AG20443 (cell line): ENCODE measurements at places on chromosomes 1 and 21.
A peak's percentile ranks its signal among the peaks of the same experiment; 100 is the strongest.

DNA sequence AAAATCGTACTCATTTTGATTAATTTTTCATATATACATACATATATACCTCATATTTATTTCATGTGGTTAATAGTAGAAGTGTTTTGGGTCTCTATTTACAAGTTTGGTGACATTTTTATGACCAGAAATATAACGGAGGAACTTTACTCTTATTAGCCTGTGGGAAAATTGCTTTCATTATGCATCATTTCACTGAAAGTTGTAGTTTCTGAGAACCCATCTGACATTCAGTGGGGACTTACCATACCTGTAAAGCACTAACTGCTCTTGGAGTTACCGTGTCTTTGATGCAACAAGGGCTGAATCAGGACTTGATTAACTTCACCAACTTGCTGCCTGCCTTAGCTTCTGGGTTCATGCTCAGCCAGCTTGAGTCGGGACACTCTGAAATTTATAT lies 49.9 kb upstream of the ITPKB start:
- no peak for DNase-seq

DNA sequence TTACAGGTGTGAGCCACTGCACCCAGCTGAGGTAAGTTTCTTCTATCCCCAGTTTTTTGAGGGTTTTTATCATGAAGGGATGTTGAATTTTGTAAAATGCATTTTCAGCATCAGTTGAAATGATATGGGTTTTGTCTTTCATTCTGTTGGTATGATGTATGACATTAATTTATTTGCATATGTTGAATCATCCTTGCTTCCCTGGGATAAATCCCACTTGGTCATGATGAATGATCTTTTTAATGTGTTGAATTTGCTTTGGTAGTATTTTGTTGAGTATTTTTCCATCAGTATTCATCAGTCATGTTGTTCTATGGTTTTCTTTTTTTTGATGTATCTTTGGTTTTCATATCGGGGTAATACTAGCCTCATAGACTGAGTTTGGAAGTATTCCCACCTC lies 141.0 kb downstream of the RPS6KC1 start:
- no peak for DNase-seq

DNA sequence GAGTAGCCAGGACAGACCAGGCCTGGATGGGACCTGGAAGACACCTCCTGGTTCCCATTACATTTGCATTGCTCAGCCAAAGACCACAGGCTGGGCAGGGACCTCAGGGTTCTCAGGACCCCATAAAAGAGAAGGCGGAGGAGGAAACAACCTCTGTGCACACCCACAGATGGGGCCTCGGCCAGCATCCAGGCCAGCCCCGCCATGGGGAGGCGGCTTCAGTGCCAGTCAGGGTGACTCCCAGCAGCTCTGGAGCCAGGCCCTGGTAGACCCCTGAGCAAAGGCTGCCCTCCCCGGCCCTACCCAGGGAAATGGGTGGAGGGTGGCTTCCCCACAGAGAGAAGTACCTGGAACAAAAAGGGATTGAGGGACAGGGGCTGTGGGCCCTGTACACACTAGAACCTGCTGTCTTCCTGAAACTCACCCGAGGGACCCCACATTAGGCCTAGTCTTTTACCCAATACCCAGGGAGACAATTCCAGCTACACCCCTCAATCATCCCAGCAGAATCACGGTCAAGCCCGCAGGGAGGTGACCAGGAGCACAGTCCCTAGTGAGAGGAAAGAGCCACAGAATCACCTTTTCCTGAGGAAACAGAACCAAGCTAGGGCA lies 64.5 kb downstream of the PSMG1 start:
- no peak for DNase-seq

GRCh38 chr1:156963621-156964020 lies 43.2 kb downstream of the LRRC71 start:
- DNase-seq, result no peak

DNA sequence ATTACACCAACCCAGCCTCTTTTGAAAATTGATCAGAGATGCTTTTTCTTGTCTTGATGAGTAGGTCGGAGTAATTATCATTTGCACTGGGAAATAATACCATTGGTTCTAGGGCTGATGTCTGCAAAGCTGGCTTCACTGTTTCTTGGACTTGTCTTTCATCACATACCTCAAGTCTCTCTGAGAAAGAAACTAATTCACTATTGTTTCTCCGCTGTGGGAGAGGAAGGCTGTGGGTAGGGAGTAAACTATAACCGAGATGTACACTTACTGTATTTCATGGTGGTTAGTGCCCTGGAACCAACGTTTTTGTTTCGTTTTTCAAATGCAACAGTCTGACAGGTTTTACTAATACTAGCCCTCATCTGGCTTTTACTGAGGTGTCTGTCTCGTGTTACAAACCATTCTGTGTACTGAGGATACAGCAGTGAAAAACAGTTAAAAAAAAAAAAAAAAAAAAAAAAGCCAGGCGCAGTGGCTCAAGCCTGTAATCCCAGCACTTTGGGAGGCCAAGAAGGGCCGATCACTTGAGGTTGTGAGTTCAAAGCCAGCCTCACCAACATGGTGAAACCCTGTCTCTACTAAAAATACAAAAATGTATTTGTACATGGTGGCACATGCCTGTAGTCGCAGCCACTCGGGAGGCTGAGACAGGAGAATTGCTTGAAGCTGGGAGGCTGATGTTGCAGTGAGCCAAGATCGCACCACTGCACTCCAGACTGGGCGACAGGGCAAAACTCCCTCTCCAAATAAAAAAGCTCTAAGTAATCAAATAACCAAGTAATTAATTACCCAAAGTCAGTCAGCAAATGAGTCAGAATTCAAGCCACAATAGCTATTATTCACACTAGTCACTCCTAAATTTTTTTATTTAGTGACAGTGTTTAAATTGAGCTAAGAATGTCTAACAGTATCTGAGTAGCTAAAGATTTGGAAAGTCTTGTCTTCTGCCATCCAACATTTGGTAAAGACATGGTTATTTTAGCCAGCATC lies 23.3 kb downstream of the TOMM20 start:
- no peak for DNase-seq

GRCh38 chr1:181079382-181079781 lies 9.1 kb upstream of the IER5 start:
- no peak for DNase-seq

GRCh38 chr1:206513312-206514111 lies 6.2 kb downstream of the RASSF5 start:
- peak; percentile 94 for DNase-seq

DNA sequence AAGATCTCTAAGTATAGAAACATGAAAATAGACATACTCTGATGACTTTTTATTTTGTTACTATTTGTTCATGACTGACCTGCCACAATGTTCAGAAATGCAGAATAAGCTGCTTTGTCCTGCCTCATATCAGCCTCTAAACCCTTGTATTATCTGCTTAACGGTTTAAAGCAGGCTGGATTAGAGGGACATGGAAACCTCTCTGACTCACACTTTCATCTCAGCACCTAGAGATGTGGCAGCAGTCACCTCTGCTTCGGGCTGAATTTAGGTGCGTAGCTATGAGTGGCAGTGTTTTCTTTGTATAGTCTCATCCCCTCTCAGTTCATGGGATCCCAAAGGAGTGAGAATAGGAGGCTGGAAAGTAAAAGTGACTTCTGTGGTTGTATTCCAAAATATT lies 255.4 kb downstream of the RGS7 start:
- DNase-seq, result no peak

GRCh38 chr1:36337830-36338229 lies 14.4 kb upstream of the EVA1B start:
- no peak for DNase-seq

GRCh38 chr1:245370905-245371581 lies 216.3 kb downstream of the KIF26B start:
- DNase-seq, result no peak

DNA sequence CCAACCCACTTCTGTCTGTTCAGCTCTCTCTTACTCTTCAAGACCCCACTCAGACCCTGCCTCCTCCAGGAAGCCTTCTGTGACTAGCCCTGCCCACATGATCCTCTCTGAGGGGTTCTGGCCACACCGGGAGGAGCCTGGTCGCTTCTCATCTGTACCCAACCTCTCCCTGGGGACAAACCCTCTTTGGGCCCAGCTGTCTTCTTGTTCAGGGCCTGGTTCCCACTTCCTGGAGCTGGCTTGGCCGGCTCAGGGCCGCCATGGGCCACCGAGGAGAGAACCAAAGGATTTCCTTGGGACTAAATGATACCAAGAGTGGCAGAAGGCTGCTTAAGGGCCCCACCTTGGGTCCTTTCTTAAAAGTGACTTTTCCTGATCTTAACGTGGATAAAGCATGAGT lies 124.7 kb upstream of the ZBTB40 start:
- no peak for DNase-seq

DNA sequence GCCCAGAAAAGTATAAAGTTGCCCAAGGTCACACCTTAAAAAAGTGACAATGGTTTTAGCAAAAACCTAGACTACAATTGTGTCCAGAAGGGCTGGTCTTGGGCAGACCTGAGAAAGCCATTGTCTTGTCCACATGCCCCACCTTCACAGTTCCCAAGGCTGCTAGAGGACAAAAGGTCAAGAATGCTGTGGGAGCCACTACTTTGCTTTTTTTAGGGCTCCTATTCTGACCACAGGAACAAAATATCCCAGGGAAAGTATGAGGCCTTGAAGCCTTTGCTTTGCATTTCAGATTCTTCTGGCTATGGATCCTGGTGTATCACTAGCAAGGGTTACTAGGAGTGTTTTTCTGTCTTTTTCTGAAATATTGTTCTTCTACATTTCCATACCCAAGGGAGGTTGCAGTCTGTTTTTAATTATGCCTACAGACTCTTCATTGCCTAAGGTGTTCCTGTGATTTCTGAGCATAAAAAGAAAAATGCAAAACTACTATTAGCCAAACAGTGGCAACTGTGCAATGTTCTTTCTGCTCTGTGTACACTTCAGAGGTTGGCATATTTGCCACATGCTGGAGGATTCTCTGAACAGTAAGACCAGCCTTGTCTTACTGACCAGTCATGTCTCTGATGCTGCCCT lies 10.7 kb downstream of the C1orf162 start:
- no peak for DNase-seq

- no peak for DNase-seq
Measured at GRCh38 chr1:36590771-36591170, 108.1 kb upstream of the CSF3R start.

- DNase-seq, result no peak
Measured at GRCh38 chr1:233010146-233010545, 59.7 kb downstream of the NTPCR start.

DNA sequence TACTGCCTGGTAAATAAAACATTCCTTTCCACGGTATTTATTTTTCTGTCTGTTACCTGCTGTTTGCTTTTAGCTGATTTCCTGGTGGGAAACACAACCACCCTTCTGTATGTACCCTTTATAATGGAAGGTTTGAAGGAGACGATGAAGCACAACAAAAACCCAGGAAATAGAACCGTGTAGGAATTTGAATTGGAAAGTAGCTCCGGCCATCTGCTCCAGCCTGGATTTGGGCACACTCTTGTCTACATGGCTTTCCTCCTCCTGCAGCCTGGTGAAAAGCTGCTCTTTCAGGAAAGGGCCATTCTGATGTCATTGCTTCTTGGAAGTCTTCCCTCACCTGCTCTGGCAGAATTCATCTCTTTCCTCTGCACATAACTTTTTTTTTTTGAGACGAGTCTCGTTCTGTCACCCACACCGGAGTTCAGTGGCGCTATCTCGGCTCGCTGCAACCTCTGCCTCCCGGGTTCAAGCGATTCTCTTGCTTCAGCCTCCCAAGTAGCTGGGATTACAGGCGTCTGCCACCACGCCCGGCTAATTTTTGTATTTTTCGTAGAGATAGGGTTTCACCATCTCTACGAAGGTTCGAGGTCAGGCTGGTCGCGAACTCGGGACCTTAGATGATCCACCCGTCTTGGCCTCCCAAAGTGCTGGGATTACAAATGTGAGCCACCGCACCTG lies 2.7 kb downstream of the AK4 start:
- DNase-seq, result no peak

- DNase-seq, result peak; percentile 77
Measured at GRCh38 chr1:109640285-109640865, 15.5 kb upstream of the GSTM4 start.

- DNase-seq, result no peak
Measured at GRCh38 chr21:24014381-24014780, 1592.9 kb downstream of the MRPL39 start.

GRCh38 chr21:36321325-36322082 lies 1.5 kb downstream of the MORC3 start:
- no peak for DNase-seq

- DNase-seq, result no peak
Measured at GRCh38 chr1:227270554-227270953, 47.7 kb downstream of the CDC42BPA start.

GRCh38 chr1:157239936-157240335 lies 101.7 kb upstream of the ETV3 start:
- no peak for DNase-seq

GRCh38 chr1:78627321-78627720 lies 7.1 kb downstream of the IFI44L start:
- DNase-seq, result no peak

DNA sequence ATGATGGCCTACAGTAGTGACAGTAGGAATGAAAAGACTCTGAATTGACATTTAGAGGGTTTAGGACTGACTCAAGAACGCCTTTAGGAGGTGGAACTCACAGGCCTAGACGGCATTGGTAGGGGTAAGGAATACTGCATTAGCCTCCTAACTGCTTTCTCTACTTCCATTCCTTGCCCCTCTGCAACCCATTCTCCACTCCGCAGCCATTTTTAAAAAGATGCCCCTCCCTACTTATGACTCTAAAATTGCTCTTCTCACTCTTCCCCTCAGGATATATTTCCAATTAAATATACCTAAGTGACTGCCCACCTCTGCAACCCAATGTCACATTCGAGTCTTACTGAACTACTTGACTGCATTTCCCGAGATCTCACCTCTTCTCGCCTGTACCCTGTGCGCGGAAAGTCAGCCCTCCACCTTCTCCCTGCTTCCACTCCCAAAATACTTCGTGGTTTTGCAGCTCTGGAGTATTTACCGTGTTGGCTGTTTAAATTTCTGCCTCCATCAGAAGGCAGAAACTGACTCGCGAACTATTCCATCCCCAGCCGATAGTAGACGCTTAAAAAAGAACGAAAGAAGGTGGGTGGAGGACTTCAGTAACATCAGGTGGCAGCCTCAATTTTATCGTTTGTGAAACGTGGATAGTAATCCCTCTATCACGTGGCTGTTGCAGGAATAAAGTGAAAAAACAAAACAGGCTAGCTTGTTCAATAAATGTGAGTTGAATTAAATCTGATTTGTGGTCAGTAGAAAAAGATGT lies 1.1 kb upstream of the YBX1 start:
- DNase-seq, result peak; percentile 14

DNA sequence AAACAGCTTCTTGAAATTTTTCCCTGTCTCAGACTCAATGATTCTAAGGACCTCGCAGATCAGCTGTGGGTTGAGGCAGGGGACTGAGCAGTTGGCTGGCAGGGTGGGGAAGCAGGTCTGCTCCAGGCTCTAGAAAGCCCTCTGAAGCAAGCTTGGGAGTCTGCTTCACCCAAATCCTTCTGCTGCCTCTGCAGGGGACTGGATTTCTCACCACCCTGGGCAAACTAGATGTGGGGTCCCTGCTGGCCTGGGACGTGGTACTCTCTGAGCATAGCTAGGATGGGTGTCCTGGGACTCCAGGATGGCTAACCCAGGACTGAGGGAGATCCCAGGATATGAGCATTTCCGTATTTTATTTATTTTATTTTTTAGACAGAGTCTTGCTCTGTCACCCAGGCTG lies 89.3 kb downstream of the LAMC2 start:
- DNase-seq, result no peak
